ENCODE measurements at places on chromosomes 5 and 9.

GRCh38 chr5:79488058-79488457, 25.9 kb downstream of the HOMER1 start:
- no peak for DNase-seq

DNA sequence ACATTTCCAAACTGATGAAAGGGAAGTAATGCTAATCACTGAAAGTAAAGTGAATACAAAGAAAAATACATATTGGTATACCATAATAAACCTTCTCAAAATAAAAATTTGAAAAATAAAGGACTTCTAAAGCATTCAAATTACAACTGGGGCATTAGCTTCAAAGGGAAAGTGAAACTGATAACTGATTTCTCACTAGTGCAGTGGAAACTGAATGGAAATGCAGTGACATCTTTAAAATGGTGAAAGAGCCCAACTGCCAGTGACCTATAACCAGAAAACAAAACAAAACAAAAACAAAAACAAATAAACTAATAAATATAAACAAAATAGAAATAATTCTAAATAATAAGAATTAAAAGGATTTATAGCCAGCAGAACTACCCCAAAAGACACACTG, 297.5 kb upstream of the GRIN3A start:
- DNase-seq, result no peak

- DNase-seq, result no peak
Measured at GRCh38 chr9:92558612-92559374, 23.0 kb upstream of the ECM2 start.

DNA sequence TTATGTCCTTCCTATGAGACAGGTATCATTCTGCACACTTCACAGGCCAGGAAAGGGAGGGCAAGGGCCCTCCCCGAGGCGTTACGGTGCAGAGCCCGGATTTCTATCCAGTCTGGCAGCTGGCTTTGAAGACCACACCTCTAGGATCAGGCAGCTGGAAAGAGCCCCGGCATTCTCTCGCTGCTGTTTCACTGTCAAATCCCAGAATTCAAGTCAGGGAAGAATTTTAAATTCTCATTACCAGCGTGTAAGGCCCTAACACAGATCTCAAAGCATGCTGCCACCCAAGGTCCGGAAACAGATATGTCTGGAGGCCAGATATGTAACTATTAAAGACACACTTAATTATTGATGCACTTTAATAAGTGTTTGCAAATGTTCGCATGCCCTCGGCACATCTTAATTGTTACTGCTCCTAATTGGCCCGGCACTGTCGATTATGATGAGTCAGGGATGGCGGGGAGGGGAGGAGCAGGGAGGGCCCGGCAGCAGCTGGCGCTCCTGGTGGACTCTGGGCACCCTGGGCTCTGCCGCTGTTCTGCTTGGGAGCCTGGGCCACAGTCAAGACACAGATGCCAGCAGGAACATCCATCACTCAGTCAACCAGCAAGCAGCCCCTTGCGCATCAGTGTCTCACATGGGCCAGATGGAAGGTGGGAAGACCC, 76.3 kb upstream of the BARHL1 start:
- no peak for DNase-seq

DNA sequence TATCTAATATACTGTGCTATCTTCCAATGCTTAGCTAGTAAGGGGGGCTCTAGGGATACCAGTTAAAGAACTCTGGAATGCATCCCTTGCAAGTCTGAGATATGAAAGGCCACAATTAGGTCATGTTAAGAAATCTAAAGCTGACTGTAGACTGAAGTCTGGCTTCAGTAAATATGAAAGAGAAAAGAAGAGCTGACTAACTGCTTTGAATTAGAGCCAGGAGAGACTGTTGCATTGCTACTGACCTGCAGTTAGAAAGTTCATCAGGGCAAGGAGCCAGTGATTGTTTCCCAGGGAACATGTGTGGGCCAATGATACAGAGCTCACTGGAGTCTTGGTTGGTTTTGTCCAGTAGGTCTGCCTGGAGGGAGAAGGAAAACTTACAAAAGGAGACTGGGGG, 472.1 kb upstream of the TNC start:
- DNase-seq, result no peak

DNA sequence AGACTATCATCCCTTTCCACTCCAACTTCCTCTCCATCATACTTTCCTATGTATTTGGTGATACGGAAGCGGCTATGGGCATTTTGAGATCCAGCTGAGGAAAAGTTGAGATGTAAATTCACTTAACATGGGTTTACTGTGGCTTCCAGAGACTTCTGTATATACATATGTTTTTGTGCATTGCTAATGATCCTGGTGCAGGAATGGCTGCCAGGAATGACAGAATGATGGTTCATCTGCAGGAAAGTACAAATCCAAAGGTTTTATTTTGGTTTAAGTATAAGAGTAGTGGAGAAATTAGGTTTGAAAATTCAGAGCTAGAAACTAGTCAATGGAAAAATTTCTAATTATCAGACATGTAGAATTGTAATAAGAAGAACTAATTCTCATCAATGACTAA, 95.0 kb upstream of the PAM start:
- DNase-seq, result no peak

DNA sequence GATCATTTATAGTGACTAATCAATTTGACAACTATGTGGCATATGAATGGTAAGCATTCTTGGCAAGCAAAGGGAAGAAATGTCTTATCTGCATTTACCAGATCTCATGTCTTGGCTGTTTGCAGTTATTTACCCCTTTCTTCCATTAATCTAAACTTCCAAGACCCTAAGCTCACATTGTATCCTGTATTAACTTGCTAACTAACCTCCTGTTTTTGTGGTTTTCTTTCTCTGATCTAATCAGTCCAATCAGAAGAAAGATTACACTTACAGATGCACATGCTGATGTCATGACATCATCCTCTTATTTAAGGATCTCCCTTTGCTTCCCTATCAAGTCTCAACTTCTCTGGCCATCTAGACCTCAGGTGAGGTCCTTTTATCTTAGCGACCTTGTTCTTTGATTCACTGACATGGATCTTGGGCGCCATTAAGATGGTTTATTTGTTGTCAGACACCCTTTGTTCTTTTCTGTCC, 95.5 kb downstream of the F2RL2 start:
- no peak for DNase-seq

Measured in thymus (tissue), 14 donors.